Hindlimb muscle (tissue), 1 donor: ENCODE measurements at places on chromosomes 2 and 18. TPM values are rescaled to one million over a fixed set of nuclear protein-coding genes. Genes with fewer than 3 reads are reported as not detected.

The KCNS3 gene
- polyA plus RNA-seq: 5.5 TPM

The CHMP3 gene
- polyA plus RNA-seq: 129 TPM

The DSC2 gene
- polyA plus RNA-seq: 8.9 TPM

The APLF gene
- polyA plus RNA-seq: 2.1 TPM

The KLHL29 gene
- 7.6 TPM for polyA plus RNA-seq

DNA sequence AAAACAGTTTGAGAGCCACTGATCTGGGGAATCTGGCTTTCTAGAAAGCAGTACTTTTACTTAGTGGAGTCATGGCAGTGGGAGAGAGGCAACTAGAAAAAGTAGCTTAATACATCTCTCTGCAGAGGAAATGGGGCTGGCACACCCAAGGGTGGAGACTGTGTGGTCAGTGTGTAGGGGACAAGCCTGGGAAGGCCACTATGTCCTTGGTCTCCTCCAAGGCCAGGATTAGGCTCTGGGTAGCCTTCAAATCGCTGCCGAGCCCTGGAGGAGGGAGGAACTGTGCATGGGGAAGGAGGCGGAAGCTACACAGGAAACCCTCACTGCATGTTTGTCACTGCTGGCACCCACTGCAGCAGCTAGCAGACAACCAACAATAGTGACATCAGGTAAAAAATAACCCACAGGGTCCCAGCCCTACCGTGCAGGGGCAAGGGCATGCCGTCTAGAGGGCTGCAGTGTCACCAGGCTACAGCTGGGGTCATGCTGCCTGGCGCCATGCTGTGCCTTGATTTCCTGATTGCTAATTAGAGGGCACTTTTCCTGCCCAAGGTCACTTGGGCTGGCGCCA is 34.8 kb downstream of the LBH start:
- DNase-seq: no peak

GRCh38 chr2:45282646-45283045 is 273.4 kb upstream of the SIX2 start:
- no peak for DNase-seq

DNA sequence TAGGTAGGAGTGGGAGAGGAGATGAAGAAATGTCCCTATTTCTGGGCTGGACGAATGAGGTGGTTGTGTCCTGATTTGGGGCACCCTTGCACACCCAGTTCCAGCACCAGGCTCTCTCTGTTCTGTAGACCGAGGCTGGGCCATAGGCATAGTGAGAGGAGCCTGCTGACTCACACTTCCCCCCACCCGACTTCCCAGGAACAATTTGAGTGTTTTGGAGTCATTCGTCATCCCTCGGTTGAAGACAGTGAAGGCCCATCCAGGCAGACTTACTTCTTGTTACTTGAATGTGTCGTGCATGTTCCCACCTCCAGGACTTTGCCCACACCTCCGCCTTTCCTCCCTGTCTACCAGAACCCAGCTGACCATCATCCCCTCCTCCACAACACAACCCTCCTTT is 179.1 kb downstream of the HAUS1 start:
- DNase-seq: no peak

GRCh38 chr2:190882856-190883582 is 2.4 kb downstream of the GLS start:
- no peak for DNase-seq

DNA sequence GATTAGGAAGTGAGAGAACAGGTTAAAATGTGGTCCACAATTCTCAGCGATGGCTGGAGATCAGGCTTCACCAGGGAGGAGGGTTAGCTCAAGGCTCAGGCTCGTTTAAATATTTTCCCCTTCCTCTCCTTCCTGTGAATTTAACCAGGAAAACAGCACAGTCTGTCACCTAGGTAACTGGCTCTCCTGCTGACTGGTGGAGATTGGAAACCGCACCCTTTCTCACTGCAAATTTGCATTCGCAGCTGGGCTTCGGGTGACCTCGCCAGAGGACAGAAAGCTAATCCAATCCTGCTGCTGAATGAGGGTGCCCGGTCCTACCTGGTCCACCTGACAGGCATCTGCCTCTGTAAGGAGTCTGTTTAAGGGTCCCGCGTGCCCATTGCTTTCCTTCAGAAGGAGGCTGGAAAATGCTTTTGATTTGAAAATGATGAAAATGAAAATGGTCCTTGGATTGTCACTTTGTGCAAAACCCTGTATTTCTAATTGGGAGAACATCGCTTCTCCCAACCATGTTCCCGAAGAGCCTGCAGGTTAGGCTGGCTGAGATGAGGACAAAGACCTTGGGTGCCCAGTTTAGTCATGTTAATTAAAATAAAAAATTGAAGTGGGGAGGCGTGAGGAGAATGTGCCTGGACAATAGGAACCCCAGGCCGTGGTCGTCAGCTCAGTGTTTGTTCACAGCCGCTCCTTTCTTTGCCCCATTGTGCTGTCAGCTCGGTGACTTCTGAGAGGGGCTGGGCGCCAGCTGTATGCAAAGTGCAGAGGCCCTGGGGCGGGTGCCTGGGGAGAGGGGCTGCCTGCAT is 43.4 kb upstream of the MTCL1 start:
- peak; percentile 23 for DNase-seq

- no peak for DNase-seq
These were observed 21.3 kb upstream of the LDAH start for GRCh38 chr2:20844246-20844645.

DNA sequence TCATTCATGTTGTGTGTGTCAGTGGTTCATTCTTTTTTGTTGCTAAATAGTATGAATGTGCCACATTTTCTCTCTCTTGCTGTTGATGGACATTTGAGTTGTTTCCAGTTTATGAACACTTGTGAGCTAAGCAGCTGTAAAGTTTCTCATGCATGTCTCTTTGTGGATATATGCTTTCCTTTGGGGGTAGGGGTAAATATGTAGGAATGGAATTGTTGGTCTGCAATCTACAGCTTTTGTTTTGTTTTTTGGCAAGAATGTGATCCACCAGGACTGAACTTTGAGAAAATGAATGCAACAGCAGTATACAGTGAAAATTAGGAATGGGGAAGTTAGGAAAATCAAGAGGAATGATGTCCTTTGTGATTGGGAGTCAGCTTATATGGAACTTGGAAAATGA is 226.3 kb downstream of the CDCA7 start:
- DNase-seq: no peak

GRCh38 chr2:217142649-217143266 is 282.9 kb upstream of the TNP1 start:
- no peak for DNase-seq

DNA sequence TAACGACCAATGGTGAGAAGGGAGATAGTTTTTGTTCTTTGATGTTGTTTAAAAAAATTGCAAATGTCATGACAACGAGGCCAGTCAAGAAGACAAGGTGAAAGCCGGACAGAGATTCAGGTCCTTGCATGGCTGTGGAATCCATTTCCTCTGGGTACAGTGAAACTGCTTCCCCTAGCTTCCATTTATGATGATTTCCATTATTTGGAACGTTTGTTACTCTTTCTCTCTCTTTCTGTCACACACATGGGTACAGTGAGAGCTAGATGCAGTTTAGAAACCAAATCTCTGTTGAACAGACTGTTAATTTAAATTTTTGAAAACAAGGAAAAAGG is 57.4 kb upstream of the MSH2 start:
- no peak for DNase-seq

DNA sequence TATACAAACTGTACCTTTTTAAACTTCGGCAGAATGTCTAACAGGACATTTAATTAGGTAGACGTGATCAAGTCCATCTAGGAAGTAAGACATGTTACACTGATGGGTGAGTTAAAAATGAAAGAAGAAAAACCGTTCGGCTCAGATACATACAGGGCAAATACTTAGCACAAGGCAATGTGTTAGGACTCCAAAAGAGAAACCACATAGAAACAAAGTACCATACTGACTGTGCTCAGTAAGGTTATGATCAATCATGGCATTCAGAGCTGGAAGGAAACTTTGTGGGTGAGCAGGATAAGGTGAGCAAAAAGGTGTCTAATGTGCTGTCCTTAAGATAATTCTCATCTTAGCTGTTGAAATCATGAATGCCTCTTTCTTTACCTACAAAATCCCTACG is 211.9 kb downstream of the STK39 start:
- DNase-seq: no peak

- DNase-seq: no peak
These were observed 5.3 kb upstream of the METTL21A start for GRCh38 chr2:207630491-207630890.

GRCh38 chr2:153043385-153043784 is 325.0 kb downstream of the ARL6IP6 start:
- no peak for DNase-seq

GRCh38 chr18:58104096-58104495 is 60.1 kb downstream of the NEDD4L start:
- DNase-seq: no peak
